ENCODE measurements at places on chromosomes 5 and 9.

DNA sequence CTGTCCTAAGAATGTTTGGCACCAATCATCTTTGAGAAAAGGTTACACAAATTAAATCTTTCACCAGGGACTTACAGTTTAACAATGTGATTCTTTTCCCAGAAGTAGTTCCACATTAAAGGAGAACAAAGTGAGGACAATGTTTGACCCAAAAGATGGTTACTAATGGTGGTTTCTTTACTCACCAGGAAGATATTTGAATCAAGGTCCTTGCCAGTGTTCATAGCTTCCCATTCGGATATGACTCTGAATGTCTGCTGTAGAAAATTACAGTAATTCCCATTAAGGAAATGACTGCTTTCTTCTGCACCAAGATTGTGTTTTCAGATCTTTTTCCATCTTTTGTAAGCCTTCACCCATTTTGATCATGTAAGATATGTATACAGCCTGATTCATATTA lies 114.6 kb upstream of the ADAMTSL1 start:
- DNase-seq: no peak

GRCh38 chr5:113373426-113373825 lies 61.4 kb downstream of the TSSK1B start:
- DNase-seq: no peak

DNA sequence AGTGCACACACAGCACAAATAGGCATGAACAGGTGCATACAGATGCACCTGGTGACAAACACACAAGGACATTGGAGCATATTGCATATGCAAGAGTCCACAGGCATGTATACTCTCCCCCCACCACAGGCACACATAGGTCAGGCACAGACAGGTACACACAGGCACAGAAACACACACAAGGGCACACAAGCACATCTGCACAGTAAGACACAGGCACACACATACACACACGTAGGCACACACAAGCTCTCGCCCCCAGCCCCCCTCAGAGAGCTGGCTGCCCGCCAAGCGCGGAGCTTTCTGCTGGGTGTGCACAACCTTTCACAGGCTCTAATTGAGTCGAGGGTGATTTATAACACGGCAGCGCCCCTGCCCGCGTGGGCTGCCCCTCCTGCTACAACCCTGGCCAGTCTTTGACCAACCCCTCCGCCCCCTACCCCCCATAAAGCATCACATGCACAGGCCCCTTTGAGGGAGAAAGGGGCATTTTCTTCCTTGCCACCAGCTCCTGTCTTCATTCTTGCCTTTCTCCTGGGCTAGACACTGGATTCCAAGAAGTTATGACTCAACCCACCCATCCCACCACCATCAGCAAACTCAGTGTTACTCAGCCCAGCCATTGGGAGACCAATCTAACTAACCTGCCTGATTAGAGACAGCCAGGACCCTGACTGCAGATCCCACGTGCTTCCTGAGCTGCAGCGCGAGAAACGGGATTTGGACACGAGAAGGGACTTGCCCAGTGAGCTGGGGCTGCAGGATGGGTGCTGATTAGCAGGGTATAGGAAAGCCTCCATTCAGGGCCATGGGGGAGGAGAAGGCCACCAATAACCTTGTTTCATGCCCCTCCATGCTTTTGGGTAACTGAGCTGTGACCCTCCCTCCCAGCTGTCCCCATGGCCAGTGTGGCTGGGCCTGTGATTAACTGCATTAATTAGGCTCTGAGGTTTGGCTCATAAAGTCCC lies 42.8 kb upstream of the PSD2 start:
- DNase-seq: no peak

DNA sequence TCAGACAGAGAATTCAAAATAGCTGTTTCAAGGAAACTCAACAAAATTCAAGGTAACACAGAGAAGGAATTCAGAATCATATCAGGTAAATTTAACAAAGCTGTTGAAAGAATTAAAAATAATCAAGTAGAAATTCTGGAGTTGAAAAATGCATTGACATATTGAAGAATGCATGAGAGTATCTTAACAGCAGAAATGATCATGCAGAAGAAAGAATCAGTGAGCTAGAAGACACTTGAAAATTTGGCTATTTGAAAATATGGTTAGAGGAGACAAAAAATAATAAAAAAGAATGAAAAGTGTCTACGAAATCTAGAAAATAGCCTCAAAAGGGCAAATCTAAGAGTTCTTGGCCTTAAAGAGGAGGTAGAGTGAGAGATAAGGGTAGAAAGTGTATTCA lies 22.9 kb downstream of the LMBRD2 start:
- DNase-seq: no peak

GRCh38 chr9:135098400-135099105 lies 11.1 kb downstream of the OLFM1 start:
- no peak for DNase-seq

- no peak for DNase-seq
Measured at GRCh38 chr9:31314241-31314640, 1070.2 kb upstream of the ACO1 start.

DNA sequence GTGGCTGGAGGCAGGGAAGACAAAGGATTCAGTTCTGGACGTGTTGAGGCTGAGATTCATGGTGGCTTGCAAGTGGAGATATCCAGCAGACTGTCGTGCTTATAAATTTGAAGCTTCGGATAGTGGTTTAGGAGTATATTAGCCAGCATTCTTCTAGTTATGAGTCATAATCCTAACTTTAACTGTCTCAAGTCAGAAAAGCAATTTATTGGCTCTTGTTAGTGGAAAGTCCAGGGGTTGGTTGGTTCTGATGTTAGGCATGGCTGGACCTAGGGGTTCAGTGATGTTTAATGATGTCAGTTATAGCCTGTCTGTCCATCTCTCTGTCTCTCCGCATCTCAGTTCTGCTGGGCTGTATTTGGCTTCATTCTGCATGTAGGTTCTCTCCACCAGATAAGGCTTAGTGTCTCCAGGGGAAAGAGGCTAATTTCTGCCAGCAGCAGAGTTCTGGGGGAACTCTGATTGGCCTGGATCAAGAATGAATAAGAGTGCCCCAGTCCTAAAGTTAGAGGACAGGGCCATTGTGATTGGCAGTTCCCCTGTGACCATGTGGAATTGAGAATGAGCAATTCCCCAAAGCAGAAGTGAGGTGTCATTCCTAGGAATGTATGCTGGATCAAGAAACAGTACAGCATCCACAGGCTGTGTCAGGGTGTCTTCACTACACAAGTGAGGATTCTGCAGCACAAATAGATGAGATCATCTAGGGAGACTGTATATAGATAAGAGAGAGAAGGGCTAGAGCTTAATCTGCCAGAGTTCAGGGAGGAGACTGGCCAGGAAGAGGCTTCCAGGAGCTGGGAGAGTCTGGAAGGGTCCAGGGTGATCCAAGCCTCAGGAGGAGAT lies 72.9 kb upstream of the SHB start:
- DNase-seq: no peak

DNA sequence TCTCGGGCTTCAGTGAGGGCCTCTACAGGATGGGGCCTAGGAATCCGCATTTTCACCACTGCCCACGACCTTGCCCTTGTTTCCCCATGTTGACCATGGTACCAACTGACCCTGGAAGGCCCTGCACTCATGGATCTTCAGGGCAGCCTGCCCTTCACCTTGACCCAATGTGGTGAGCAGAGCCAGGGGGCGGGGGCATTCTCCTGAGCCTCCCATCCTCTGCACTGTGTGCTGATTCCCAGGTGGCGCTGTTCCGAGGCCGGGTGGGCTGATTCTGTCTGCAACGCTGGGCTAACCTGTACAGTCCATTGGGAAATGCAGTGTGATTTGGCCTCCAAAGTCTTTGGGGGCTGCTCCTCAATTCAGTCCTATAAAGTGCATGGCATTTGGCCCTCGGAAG lies 68.7 kb downstream of the SHB start:
- DNase-seq: no peak

- DNase-seq: no peak
Measured at GRCh38 chr5:155309021-155309746, 295.6 kb downstream of the KIF4B start.

DNA sequence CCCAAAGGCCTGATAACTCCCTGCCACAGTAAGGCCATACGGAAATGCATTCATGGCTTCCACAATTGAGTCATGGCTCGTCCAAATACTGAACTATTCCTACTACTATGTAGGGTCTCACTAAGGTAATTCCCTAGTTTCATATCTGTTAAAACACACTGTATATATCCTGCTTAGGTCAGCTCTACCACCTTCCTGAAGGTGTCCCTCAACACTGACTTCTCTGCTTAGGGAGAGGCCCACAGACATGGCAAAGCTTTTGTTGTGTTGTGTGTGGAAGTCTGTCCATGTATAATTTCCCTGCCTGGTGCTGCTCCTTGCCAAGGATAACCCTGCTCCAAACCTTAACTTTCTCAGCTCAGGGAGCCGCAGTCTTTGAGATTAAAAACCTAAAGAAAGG lies 60.4 kb downstream of the GIN1 start:
- no peak for DNase-seq

GRCh38 chr9:69474821-69475220 lies 149.8 kb downstream of the ENTREP1 start:
- DNase-seq: no peak

DNA sequence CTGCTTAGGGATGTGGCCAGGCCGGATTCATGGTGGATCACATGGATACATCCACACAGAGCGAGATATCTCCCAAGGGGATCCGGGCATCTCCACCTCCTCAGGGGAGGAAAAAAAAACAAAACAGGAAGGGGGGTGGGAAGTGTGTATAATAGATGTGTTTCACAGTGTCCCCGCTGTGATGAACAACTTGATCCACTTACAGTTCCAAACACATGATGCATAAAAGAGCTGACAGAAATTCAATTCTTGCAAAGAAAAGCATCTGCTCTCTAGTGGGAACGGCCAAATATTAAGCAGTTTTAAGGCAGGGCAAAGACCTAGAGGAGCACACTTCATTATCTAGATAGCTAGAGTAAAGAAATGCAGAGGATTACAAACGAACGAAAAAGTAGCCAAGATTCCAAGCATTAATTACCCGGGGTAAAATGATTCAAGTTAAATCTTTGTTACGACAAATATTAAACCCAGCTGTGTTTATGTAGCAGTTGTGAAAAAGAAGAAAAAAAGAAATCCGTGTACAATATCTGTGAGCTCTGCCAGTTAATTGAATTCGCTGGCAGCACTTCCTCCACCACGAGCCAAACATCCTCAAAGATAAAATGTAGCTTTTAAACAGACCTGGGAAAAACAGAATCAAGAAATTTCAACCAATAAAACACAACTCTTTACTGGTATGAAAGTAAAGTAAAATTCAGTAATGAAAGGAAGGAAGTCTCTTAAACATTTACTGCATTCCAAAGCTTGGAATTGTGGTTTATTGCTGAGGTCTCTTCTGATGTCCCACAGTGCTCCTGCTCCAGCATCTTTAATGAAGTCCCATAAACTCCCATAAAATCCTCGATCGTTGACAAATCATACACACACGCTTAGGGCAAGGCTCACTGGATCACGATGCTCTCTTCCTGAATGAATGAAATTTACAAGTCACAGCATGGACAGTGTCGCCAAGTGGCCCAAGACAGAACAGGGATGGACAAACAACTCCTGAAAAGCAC lies 213.0 kb downstream of the CRB2 start:
- no peak for DNase-seq

All from suppressor macrophage treated with lipopolysaccharide for 1 hour (primary cell).